ENCODE measurements at places on chromosomes 12 and 14. TPM values are rescaled to one million over a fixed set of nuclear protein-coding genes. Genes with fewer than 3 reads are reported as not detected.

- no peak for DNase-seq
Measured at GRCh38 chr12:133227281-133227852, 8.3 kb downstream of the ANHX start.

The TMEM229B gene
- total RNA-seq: 5.6 TPM

The TEX22 gene
- not detected for total RNA-seq

DNA sequence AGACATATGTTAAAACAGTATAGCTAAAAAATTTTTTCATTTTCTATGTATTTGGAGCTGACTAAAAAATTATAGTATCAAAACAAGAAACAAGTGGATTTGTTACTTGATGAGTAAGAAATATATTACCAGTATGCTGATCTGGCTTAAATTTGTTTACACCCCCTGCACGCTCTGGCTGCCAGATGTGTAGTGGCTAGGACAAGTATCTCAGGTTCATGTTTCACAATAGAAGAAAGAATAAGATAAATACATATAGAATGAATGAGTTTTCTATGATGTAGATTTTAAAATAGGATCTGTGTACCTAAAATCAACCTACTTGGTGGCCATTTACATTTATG is 13.1 kb downstream of the NAA30 start:
- no peak for DNase-seq

- no peak for DNase-seq
Measured at GRCh38 chr12:108043750-108044533, 85.1 kb upstream of the WSCD2 start.

DNA sequence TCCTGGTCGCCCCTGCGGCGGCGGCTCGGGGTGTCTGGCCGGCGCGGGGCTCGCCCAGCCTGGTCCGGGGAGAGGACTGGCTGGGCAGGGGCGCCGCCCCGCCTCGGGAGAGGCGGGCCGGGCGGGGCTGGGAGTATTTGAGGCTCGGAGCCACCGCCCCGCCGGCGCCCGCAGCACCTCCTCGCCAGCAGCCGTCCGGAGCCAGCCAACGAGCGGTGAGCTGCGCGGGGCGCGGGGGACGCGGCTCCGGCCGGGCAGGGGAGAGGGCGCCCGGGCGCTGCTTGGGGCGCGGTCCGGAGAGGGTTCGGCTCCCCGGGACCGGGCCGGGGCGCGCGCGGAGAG is at the start of gene LGALS3:
TSS of gene LGALS3 (plus strand) at position 167 of the 342 bp plus-strand sequence. CDS start 8,122 bp downstream, outside the sequence.
- peak; percentile 86 for DNase-seq

DNA sequence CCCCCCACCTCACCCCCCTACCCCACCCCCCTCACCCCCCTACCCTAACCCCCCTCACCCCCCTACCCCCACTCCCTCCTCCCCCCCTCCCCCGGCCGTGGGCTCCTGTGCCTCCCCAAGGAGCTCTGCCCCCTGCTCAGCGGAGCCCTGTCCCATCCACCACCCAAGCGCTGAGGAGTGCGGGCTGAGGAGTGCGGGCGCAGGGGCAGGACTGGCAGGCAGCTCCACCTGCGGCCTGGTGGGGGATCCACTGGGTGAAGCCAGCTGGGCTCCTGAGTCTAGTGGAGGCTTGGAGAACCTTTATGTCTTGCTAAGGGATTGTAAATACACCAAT is 2.3 kb upstream of the JPH4 start:
- peak; percentile 26 for DNase-seq

GRCh38 chr12:67284561-67284960 is 15.4 kb downstream of the CAND1 start:
- no peak for DNase-seq

- DNase-seq: no peak
Measured at GRCh38 chr12:31586728-31587127, 4.2 kb downstream of the DENND5B start.

- DNase-seq: no peak
Measured at GRCh38 chr12:12476857-12477531, 85.7 kb downstream of the DUSP16 start.

The SMCO2 gene
- total RNA-seq: not detected

The DIO2 gene
- total RNA-seq: 0.83 TPM

GRCh38 chr12:130463275-130463658 is 125.6 kb downstream of the PIWIL1 start:
- no peak for DNase-seq

- no peak for DNase-seq
Measured at GRCh38 chr12:19121449-19122018, 8.0 kb upstream of the PLEKHA5 start.

GRCh38 chr12:712172-712863 is 40.1 kb upstream of the WNK1 start:
- DNase-seq: no peak

The PLXNC1 gene
- total RNA-seq: 4.3 TPM

The COL2A1 gene
- not detected for total RNA-seq

DNA sequence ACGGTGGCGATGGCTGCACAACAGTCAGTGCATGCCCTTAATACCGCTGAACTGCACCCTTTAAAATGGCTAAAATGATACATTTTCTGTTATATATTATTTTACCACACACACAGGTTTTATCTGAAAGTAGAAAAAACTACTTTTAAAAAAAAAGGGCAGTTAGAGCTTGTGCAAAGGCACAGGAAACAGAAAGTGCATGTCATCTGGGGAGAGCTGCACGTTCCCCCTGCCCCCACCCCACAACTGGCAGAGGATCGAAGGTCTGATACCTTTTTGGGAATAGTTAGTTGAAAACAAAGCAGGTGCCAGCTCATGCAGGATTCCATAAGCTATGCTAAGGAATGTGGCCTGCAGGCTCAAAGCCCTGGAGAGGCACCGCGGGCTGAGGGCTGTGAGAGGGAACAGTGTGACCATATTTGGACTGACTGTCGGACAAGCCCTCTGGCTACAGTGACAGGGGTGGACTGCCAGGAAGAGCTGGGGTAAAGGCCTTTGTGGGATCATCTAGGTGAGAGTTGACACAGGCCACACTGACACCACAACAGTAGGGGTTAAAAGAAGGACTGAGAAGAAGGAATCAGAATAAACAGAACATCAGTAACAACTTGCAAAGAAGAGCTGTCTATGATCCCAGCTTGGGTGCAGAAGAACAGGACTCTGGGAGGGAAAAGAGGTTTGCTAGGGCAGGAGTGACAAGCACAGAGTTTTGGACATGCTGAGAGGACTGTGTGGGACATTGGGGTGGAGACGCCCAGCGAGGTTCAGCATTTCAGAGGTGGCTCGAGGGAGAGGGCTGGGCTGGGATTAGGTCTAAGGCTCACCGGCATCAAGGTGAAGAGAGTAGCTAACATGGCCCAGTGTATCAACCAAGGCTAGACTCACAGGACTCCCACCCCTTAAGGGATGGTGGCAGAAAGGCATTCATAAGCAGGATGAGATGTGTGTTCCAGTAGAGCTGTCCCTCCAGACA is 54.6 kb downstream of the ACTN1 start:
- peak; percentile 90 for DNase-seq

DNA sequence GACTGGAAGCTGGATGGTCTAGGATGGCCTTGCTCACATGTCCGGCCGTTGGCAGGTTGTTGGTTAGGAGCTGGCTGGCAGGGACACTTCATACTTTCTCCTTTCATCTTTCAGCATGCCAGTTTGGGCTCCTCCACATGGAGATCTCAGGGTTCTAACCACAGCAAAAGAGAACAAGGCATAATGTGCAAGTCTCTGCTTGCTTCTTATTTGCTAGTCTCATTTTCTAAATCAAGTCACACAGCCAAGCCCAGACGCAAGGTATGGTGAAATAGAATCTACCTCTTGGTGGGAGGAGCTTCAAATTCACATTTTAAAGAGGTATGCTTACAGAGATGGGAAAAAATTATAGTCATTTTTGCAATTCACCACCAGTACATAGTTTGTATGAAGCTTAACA is 69.1 kb upstream of the NAP1L1 start:
- no peak for DNase-seq

GRCh38 chr14:65250162-65250495 is 147.8 kb upstream of the MAX start:
- DNase-seq: no peak

- peak; percentile 97 for DNase-seq
Measured at GRCh38 chr12:13390381-13390861, 193.9 kb downstream of the EMP1 start.

DNA sequence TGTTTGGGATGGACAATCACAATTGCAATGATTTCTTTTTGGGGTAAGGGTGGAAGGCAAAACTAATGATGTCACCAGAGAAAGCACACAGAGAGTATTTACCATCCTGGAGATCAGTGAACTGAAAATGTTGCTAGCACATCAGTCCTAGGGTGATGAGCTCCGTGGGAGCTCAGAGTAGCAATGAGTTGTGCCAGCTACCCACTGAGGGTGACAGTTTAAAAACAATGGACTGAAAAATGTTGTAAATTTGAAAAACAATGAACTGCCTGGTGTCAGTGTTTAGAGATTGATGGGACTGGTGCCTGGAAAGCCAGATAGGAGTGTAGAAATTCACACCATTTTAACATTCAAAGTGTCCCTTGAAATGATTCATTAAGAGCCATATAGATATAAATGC is 198.5 kb downstream of the ATP23 start:
- DNase-seq: no peak

DNA sequence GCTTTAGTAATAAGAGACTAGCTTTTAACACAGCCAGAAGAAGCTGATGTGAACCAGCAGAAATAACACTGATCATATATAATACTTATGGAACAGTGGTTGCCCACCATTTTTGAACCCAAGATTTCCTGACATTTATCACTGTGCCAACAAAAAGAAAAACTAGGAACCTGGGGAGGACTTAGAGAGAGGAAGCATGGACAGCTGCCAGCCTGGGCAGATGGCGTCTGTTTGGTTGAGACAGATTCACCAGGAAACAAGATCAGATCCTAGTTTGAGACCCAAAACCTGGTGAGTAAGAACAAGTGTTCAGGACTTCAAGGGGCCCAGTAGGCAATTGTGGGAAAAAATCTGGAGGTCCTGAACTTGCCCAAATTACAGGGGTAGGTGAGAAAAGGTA is 95.3 kb downstream of the BICD1 start:
- DNase-seq: no peak

GRCh38 chr12:54744590-54744989 is 96.4 kb upstream of the DCD start:
- no peak for DNase-seq

The SAMD4A gene
- 79.8 TPM for total RNA-seq

DNA sequence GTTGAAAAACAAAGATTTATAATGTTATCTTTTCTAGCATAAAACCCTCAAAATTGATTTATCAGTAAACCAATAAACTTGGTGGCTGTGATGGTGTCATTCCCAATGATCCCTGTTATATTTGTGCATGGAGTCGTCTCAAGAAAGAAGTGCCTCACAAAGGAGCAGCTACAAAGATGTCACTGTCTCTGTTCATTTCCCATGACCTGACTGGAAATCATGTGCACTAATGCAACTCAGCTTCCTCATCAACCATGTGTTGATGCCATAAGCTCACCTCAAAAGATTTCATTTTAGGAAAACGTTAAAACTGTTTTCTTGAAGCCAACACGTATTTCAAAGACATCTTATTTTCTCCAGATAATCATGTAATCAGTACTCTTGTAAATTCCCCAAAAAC is 28.8 kb downstream of the CLEC1A start:
- no peak for DNase-seq

GRCh38 chr14:85574853-85575616 is 45.1 kb downstream of the FLRT2 start:
- DNase-seq: no peak

DNA sequence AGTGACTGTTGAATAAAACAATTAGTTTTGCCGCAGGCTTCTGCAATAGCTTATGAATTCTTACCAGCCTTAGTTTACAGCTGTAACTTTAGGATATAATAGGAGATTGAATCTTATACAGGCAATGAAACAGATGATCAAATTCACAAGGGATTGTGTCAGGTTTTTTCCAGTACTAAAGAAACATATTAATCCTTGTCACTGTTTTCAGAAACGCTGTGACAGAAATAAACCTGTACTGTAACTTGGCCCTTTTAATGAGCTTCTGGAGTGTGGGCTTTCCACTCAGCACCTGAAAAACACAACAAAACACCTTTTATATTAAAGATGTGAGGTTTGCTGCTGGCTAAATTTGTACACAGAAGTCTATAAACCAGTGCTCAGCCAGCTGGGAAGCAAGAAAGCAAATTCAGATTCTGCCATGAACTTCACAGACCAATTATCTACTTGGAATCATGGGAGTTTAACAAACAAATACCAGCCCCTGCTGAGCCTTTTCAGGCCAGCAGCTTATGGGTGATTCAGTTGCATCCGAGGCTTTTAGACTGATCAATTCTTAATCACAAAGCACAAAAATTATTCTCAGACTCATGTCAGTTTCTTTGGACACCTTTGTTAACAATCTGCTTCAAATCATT is 109.5 kb downstream of the FOXG1 start:
- no peak for DNase-seq

The CMKLR1 gene
- 14.8 TPM for total RNA-seq

GRCh38 chr14:73478684-73479083 is 12.0 kb upstream of the RIOX1 start:
- peak; percentile 14 for DNase-seq

DNA sequence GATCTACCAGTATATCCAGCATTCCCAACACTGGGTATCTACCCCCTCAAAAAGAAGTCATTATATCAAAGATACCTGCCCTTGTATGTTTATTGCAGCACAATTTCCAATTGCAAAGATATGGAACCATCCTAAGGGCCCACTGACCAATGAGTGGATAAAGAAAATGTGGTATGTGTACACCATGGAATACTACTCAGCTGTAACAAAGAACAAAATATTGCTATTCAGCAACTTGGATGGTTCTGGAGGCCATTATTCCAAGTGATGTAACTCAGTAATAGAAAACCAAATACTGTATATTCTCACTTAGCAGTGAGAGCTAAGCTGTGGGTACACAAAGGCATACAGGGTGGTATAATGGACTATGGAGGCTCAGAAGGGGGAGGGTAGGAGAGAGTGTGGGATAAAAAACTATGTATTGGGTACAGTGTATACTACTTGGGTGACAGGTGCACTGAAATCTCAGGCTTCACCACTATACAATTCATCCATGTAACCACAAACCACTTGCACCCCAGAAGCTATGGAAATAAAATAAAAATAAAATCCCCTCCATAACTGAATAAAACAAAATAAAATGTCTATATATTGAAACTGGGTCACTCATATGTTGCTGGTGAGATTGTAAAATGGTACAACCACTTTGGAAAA is 34.7 kb upstream of the STK38L start:
- DNase-seq: no peak

DNA sequence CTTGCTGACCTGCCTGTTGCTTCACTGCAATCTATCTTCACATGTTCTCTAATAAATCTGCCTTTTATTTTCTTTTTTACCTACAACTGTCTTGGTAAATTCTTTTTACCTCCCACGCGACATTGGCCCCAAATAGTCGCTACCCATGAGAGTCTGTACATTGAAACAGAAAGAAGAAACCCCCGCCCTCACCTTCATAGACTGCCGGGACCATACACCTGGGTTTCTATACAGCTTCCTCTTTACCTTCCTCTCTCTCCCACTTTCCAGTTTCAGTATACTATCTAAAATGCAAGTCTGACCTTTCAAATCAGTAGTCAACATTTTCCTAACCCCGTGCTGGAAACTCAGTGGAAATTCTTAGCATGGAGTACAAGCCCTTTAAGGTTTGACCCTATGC is 4.8 kb downstream of the SLC8A3 start:
- no peak for DNase-seq

The KRT6C gene
- total RNA-seq: not detected

GRCh38 chr12:31815096-31815495 is 86.3 kb upstream of the AMN1 start:
- no peak for DNase-seq

The GLIPR1L1 gene
- not detected for total RNA-seq

GRCh38 chr14:52891800-52892199 is 59.0 kb downstream of the FERMT2 start:
- DNase-seq: no peak

The NABP2 gene
- 30.2 TPM for total RNA-seq
